ENCODE measurements at places on chromosomes 6 and 20. TPM values are rescaled to one million over a fixed set of nuclear protein-coding genes. Genes with fewer than 3 reads are reported as not detected.

GRCh38 chr6:87082160-87082721 lies 12.7 kb downstream of the CGA start:
- no peaks in the 10 kb centered on the region for H3K36me3 ChIP-seq
- no peak overlapping the region for H3K27ac ChIP-seq
- no peak for DNase-seq
- no peak overlapping the region for H3K4me3 ChIP-seq
- H3K4me1 ChIP-seq: no peaks in the 10 kb centered on the region
- no peaks in the 10 kb centered on the region for H3K27me3 ChIP-seq

HSPA12B gene
- total RNA-seq: 1.5 TPM

- H3K36me3 ChIP-seq: no peaks in the 10 kb centered on the region
- no peaks in the 10 kb centered on the region for H3K4me1 ChIP-seq
- no peaks in the 10 kb centered on the region for H3K27me3 ChIP-seq
- no peak overlapping the region for H3K27ac ChIP-seq
- DNase-seq: no peak
These were observed 45.3 kb downstream of the NCOA3 start for GRCh38 chr20:47547034-47547387.

EDN1 gene
- 1.0 TPM for total RNA-seq

DNA sequence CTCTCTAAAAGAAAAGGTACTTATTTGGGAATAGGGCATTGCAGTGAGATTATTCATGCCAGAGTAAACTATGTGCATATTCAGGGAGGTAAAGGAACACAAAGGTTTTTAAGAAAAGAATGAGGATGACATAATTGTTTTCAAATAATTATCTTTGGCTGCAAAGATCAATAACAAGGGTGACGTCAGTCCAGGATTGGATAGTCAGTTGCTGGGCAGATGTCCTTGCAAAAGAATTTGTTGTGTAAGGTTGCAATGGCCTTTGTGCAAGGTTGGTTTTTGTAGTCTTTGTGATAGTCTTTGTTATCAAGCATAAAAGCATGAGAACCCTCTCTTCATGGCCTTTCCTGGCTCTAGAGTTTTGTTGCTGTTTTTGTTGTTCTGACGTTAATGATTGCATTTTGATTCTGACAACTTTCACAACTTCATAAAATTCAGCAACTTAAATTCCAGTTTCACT lies 17.7 kb downstream of the LOC128125822 start:
- no peak overlapping the region for H3K27ac ChIP-seq
- H3K36me3 ChIP-seq: no peaks in the 10 kb centered on the region
- DNase-seq: no peak
- no peaks in the 10 kb centered on the region for H3K4me1 ChIP-seq

- no peaks in the 10 kb centered on the region for H3K27me3 ChIP-seq
- no peaks in the 10 kb centered on the region for H3K36me3 ChIP-seq
- no peak overlapping the region for H3K27ac ChIP-seq
- no peak for DNase-seq
These were observed 20.0 kb downstream of the RNF144B start for GRCh38 chr6:18406955-18407749.

POU3F2 gene
- not detected for total RNA-seq

FGD2 gene
- total RNA-seq: 8.5 TPM

- H3K27me3 ChIP-seq: no peaks in the 10 kb centered on the region
- DNase-seq: no peak
- H3K36me3 ChIP-seq: no peaks in the 10 kb centered on the region
- H3K4me3 ChIP-seq: no peak overlapping the region
- no peak overlapping the region for H3K27ac ChIP-seq
These were observed 117.2 kb downstream of the PDE10A start for GRCh38 chr6:165545806-165546205.
